ENCODE measurements at places on chromosomes 13 and 19.

DNA sequence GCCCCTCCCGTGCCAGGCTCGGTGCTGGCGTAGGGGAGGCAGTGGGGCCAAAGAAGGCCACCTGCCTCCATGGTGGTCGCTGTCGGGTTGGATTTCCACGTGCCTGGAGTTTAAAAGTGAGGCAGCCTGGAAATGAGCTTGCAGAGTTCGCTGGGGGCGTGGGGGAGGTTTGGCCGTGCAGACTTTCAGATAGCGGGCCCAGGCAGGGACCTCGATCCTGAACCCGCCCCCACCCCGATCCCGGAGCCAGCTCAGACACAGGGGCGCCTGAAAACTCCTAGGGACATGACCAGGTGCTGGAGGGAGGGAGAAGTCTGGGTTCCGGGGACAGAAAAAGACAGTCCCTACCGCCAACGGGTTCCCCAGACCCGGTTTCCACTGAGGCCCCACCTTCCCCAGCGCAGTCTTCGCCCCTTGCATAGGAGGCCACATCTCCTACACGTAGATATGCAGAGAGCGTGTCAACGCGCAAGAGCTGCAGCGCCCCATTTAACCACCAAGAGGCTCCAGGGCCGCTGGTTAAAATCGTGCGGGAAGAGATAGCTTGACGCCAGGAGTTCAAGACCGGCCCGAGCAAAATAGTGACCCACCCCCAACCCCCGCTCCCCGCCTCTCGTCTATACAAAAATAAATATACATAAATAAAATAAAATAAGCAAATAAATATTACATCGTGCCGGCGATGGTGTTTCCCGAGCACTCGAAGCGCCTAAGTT lies 8.5 kb downstream of the CCDC8 start:
- no peak for DNase-seq

GRCh38 chr19:45477186-45477585 lies 9.4 kb downstream of the FOSB start:
- no peak for DNase-seq

DNA sequence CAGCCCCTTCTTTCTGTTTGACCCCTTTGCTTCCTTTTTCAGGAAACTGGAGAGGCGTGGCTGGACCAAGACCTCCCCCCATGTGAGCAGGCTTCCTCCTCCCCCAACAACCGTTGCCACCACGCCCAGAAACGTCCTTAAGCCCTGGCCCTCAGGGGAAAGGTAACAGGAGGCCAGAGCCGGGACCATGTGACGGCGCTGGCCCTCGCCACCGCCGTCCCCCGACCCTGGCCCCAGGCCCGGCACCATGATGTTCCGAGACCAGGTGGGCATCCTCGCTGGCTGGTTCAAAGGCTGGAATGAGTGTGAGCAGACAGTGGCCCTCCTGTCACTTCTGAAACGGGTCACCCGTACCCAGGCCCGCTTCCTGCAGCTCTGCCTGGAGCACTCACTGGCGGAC lies 14.4 kb downstream of the SAMD4B start:
- no peak for DNase-seq

GRCh38 chr13:67133476-67133875 lies 96.7 kb downstream of the PCDH9 start:
- no peak for DNase-seq

DNA sequence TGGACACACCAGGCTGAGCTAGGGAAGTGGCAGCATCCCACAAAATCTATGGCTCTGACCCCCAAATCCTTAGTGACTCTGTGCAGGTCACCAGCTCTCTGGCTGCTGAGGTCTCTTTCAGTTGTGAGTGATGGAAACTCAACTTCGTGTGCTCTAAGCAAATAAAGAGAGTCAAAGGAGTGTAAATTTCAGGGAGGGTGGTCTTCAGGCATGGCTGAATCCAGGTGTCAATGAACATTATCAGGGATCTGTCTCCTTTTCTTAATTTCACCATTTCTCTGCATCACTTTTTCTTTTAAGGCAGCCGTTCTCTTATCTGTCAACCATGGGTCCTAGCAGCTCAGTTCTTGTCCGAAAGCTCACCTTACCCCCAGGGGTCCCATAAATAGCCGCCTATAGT lies 6.2 kb downstream of the CYP4F12 start:
- no peak for DNase-seq

DNA sequence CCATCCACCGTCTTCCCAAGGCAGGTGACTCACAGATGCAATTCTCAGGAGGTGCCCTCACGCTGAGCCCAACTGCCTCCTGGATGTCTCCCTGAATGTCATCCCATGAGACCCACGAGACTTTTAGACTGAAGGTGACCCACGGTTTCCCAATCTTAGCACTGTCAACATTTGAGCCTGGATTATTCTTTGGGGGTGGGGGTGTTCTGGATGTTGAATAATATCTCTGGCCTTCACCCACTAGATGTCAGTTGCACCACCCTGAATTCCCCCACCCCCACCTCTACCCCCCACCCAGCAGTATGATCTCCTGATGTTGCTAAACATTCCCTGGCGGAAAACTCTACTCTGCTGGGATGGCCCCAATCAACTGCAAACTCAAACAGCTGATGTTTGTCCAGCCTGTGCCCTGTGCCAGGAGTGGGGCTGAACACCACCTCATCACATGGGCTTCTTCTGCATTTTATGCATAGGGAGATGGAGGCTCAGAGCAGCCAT lies 2.2 kb upstream of the CYP4F22 start:
- no peak for DNase-seq

- no peak for DNase-seq
Observed at GRCh38 chr19:32358321-32358720, 12.9 kb downstream of the ZNF507 start.

DNA sequence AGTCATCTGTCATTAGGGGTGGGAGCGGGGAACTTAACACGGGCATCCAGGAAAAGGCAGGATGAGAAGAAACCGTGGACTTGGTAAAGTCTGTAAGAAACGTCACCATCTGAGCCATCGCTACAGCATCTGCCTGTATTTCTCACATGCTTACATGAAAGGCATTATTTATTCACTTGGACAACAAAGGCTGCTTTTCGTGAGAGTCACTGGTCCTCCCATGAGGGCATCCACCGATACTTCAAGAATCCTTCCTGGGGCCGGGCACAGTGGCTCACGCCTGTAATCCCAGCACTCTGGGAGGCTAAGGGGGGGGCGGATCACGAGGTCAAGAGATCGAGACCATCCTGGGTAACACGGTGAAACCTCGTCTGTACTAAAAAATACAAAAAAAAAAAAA lies 16.1 kb downstream of the ZNF446 start:
- no peak for DNase-seq

Data from activated CD4-positive, alpha-beta T cell treated with anti-CD3 and anti-CD28 coated beads, Interleukin-2, amount 50 U/mL, for 24 hours (primary cell).